Heart right ventricle (tissue), 16 donors: ENCODE measurements at places on chromosomes 11 and 22. TPM values are rescaled to one million over a fixed set of nuclear protein-coding genes. Genes with fewer than 3 reads are reported as not detected.

The CCDC81 gene
- total RNA-seq: 0.77 TPM

DNA sequence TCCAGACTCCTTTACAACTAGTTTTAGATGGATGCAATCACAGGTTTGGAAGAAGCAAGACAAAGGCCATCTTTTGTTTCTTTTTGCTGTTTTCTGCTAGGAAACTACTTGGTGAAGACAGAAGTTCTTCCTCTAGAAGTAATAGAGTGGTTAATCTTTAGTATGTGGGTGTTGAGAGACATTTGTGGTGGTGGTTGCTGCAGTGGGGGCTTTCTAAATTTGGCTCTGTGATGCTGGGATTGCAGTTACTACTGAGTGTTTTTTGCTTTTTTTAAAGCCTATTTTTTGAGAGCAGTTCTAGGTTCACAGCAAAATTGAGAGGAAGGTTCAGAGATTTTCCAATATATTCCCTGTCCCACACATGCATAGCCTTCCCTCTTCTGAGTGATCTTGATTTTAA lies 120.0 kb downstream of the AASDHPPT start:
- H3K27me3 ChIP-seq: no peaks in the 10 kb centered on the region
- H3K27ac ChIP-seq: no peak overlapping the region
- no peaks in the 10 kb centered on the region for H3K36me3 ChIP-seq
- H3K4me1 ChIP-seq: no peaks in the 10 kb centered on the region
- H3K4me3 ChIP-seq: no peak overlapping the region

GRCh38 chr11:61697078-61697502 lies 16.9 kb downstream of the DAGLA start:
- no peak overlapping the region for H3K4me3 ChIP-seq
- no peaks in the 10 kb centered on the region for H3K36me3 ChIP-seq
- DNase-seq: no peak
- peaks cover 73% of the 10 kb centered on the region for H3K4me1 ChIP-seq

- H3K27me3 ChIP-seq: no peaks in the 10 kb centered on the region
- H3K4me1 ChIP-seq: peaks cover 8% of the 10 kb centered on the region
- H3K36me3 ChIP-seq: no peaks in the 10 kb centered on the region
- no peak for DNase-seq
- H3K4me3 ChIP-seq: no peak overlapping the region
These were observed 34.2 kb downstream of the LRRC10B start for GRCh38 chr11:61542705-61543104.

- no peaks in the 10 kb centered on the region for H3K4me1 ChIP-seq
- no peaks in the 10 kb centered on the region for H3K36me3 ChIP-seq
- no peak for DNase-seq
- no peak overlapping the region for H3K27ac ChIP-seq
- no peak overlapping the region for H3K4me3 ChIP-seq
These were observed 76.3 kb downstream of the PAK1 start for GRCh38 chr11:77397631-77398030.

- H3K27me3 ChIP-seq: no peaks in the 10 kb centered on the region
- peak overlapping the region; percentile 78 for H3K27ac ChIP-seq
- H3K4me3 ChIP-seq: peak overlapping the region; percentile 54
- DNase-seq: no peak
- H3K4me1 ChIP-seq: peaks cover 35% of the 10 kb centered on the region
These were observed 1.3 kb upstream of the NADSYN1 start for GRCh38 chr11:71451596-71452198.

DNA sequence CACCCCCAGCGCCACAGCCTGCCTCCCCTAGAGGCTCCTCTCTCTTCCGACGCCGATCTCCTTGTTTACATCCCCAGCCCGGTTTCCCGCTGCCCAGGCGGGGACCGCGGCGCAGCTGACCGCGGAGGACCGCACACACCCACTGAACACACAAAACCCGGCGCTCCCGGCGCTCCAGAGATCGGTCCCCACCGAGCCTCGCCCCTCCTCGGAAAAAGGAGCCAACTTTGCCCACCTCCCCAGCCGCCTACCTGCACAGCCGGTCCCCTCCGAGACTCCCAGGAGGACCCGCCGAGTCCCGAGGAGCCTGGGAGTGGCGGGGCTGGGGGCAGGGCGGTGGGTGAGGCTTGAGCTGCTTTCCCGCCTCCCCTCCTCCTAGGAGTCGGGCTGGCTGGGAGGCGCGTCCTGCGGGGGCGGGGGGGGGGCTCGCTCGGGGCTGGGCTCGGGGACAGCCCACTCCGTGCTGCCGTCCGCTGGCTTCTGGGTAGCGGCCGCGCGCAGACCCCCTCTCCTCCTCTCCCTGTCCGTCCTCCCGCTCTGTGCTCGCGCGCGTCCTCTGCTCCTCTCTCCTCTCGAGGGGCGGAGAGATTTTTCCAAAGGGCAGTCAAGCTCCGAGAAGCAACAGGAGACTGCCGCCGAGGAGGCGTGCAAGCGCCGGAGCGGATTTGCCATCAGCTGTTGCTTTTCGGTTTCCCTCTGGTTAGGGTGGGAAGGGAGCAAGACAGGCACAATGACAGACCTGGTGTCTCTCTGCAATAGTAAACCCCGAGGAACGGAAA lies at the start of gene FXYD6:
Gene FXYD6, minus strand, starts transcription at position 318 of the 779 bp plus-strand sequence. CDS start 33,882 bp downstream, outside the sequence.
- H3K4me3 ChIP-seq: peak within 1 kb of the TSS; percentile 87
- H3K36me3 ChIP-seq: no peaks in the 10 kb centered on the region
- H3K27me3 ChIP-seq: peaks cover 55% of the 10 kb centered on the region

The NOX4 gene
- 2.1 TPM for total RNA-seq

The PSMA1 gene
- total RNA-seq: 141 TPM

- H3K4me1 ChIP-seq: peaks cover 48% of the 10 kb centered on the region
- no peaks in the 10 kb centered on the region for H3K36me3 ChIP-seq
- no peak overlapping the region for H3K4me3 ChIP-seq
- no peak for DNase-seq
These were observed 7.5 kb downstream of the FXYD6 start for GRCh38 chr11:117868815-117869561.

DNA sequence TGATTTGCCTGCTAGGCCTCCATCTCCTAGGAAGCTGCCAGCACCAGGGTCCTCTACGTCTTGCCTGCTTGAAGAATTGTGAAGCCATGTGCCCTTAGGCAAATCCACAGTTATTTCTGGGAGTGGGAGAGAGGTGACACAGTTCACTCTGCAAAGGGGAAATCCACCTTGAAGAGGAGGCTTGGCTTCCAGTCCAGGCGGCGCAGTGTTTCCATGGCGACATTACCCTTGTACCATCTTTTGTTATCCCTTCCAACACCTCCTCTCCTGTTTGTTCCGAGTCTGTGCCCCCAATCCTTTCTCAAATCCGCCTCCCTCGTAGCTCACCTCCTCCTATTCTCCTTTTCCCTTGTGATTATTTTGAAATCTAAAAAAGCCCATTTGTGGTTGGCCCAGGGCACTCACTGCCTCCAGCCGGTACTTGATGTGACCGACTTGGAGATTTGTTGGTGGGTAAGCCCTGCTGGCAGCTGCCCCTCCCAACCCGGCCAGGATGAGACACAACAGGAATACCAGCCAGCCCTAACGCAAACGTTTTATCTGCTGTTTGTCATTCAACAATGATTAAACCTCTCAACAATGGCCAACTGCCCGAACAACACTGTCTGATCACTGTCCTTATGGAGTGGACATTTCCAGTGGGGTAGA lies 18.4 kb downstream of the SYT13 start:
- no peak overlapping the region for H3K27ac ChIP-seq
- H3K4me3 ChIP-seq: no peak overlapping the region
- H3K27me3 ChIP-seq: peaks cover 37% of the 10 kb centered on the region
- DNase-seq: no peak
- H3K36me3 ChIP-seq: no peaks in the 10 kb centered on the region
- H3K4me1 ChIP-seq: no peaks in the 10 kb centered on the region

The MYOD1 gene
- total RNA-seq: not detected
